ENCODE measurements at places on chromosomes 11 and 22.

- no peak for DNase-seq
Measured at GRCh38 chr11:8828580-8829361, 82.2 kb upstream of the AKIP1 start.

GRCh38 chr11:10632483-10632882 is 61.1 kb downstream of the IRAG1 start:
- DNase-seq, result no peak

- no peak for DNase-seq
Measured at GRCh38 chr11:1131033-1131911, 26.5 kb upstream of the MUC5AC start.

DNA sequence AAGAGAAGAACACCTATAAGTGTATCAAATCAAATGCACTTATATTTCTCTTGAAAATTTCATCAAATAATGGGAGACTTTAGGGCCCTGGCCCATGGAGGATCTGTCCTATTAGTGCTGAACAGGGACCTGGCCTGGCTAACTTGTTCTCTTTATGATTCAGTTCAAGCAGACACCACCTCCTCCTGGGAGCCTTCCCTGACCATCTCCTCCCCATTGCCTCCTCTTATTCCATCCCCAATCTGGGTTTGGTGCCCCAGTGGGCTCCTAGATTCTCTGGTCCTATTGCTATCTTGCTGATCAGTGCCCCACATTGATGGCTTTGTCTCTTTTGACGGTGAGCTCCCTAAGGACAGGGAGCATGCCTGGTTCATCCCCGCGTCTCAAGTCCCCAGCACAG is 60.1 kb downstream of the MICAL2 start:
- no peak for DNase-seq

DNA sequence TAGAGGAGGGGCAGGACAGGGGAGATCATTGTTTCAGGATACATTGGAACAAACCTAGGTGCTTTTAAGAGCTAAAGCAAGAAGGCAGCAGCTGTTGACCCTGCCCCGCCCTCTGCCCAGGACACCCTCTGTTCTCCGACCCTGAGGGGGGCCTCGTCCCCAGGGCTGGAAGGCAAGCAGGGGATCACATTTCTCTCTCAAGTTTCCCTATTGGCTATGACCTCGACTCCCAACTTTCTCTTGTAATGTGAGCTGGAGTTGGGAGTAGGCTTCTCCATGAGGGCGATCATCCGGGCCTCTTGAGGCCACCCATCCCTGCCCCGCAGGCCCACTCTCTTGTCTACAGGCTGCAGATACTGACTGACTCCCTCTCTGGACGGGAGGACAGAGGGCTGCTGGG is 37.7 kb downstream of the DSCAML1 start:
- DNase-seq, result no peak

DNA sequence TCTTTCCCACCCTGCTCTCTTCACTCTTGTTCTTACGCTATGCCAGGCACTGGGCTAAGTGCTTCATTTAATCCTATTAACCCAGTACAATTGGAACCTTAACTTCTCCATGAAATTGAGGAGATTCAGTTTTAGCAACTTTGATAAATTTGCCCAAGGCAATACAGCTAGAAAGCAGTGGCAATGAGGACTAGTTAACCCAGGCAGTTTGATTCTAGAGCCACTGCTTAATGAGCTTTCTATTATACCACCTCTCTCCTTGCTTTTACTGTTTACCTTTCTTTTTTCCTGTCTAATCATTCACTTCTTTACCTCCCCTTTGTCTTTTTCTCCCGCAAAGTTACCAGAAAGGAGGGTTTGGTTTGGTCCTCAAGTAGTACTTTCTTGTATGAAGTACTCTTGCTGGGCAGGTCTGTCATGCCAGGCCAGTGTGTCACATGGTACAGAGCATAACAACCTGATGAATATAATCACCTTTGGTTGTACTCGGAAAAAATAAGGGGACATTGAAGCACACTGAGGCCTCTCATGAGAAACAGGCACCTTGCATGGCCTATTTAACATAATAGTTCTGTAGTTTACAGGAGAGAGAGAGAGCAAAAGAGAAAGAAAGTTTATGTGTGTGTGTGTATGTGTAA is 70.6 kb downstream of the PDHX start:
- DNase-seq, result no peak

GRCh38 chr22:35292786-35293185 is 6.9 kb upstream of the TOM1 start:
- no peak for DNase-seq

DNA sequence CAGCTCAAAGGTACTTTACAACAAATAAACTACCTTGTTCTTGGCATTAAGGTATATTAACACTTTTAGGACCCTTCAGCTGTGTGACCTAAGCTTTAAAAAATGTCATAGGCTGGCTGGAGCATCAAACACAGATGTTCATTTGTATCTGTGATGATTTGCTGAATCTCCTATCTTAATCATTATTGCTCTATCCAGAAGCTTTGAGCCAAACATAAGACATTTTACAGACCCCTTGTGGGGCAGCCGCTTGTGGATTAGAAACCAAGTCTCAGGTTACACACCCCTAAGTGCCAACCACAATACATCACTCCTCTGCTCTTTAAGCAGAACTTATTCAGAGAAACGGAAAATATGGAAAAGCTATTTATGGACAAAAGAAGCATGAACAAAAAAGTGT is 394.2 kb upstream of the CCDC90B start:
- DNase-seq, result no peak

GRCh38 chr11:130223291-130223971 is 63.8 kb downstream of the ST14 start:
- DNase-seq, result no peak

GRCh38 chr11:113193016-113193415 is 121.4 kb upstream of the TTC12 start:
- DNase-seq, result no peak

DNA sequence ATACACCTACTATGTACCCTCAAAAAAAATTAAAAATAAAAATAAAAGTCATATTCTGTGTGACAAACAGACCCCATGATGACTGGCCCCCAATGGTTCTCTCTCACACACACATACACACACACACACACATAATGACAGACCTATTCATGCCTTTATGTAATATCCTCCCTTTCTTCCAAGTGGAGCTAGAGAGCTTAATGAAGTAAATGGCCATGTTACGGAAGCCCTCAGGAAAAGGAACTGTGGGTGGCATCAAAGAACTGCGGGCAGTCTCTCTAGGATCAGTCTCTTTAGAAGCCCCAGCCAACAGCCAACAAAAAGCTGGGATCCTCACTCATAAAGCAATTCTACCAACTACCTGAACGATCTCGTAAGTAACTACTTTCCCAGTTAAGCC is 125.5 kb downstream of the SIK3 start:
- DNase-seq, result no peak

- DNase-seq, result no peak
Measured at GRCh38 chr11:129880311-129880710, 15.1 kb downstream of the NFRKB start.

- DNase-seq, result no peak
Measured at GRCh38 chr11:128691802-128692752, 1.8 kb upstream of the FLI1 start.

DNA sequence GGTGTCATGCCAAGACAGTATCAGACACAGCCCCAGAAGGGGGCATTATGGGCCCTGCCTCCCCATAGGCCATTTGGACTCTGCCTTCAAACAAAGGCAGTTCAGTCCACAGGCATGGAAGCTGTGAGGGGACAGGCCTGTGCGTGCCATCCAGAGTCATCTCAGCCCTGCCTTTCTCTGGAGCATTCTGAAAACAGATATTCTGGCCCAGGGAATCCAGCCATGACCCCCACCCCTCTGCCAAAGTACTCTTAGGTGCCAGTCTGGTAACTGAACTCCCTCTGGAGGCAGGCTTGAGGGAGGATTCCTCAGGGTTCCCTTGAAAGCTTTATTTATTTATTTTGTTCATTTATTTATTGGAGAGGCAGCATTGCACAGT is 14.6 kb downstream of the IL10RA start:
- DNase-seq, result no peak

DNA sequence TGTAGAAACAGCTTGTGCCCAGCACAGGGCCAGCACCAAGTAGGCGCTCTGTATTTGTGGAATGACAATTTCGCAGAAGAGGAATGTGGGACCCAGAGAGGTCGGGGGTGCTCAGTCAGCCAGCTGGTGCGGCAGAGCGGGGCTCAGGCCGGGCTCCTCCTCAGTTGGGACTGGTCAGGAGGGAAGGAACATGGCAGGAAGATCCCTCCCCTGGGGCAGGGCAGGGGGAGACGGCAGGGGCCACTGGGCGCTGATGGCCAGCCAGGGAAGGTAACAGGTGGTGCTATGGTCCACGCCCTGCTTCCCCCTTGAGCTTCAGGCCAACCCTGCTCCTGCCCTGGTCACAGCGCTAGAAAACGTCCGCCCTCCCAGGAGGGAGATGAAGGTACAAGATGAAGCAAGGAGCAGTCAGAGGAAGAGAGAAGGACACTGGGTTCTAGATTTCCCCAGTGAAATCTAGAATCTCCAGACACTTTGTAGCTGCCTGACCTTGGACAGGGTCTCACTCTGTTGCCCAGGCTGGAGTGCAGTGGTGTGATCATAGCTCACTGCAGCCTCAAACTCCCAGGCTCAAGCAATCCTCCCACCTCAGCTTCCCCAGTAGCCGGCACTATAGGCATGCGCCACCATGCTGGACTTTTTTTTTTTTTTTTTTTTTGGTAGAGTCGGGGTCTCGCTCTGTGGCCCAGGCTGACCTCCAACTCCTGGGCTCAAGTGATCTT is 13.5 kb upstream of the SPI1 start:
- DNase-seq, result no peak

DNA sequence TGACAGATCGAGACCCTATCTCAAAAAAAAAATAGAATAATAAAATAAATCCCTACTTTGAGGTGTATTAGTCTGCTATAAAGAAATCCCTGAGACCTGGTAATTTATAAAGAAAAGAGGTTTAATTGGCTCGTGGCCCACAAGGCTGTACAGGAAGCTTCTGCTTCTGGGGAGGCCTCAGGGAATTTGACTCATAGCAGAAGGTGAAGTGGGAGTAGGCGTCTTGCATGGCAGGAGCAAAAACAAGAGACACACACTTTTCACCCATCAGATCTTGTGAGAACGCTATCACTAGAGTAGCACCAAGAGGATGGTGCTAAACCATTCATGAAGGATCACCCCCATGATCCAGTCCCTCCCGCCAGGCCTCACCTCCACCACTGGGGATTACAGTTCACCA is 29.2 kb downstream of the CDPF1 start:
- no peak for DNase-seq

DNA sequence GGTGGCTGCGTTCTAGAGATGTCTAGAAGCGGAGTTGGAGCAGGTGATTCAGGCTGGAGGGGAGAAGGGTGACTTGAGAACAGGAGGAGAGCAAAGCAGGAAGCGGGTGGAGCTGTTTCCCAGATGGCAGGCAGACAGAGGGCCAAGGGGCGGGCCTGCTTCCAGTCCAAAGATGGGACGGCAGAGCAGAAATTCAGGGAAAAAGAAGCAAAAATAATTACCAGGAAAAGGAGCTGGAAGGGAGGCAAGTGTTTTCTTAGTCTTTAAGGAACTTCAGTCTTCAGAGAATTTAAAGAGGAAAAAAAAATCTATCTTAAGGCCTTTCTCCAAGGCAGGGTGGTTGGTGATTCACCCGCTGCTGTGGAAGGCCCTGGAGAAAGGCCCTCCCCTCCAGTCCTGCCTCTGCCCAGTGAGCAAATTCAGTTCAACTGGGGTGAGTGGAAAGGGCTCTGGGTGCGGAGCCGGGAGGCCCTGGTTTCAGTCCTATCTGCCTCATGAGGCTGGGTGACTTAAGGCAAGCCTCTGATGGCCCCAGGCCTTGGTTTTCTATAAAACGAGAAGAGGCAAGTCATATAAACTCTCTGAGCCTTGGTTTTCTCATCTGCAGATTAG is 4.5 kb upstream of the CREB3L1 start:
- no peak for DNase-seq

GRCh38 chr11:118953265-118953664 is 2.8 kb upstream of the UPK2 start:
- no peak for DNase-seq

GRCh38 chr22:49489821-49490220 is 337.9 kb downstream of the BRD1 start:
- DNase-seq, result no peak

DNA sequence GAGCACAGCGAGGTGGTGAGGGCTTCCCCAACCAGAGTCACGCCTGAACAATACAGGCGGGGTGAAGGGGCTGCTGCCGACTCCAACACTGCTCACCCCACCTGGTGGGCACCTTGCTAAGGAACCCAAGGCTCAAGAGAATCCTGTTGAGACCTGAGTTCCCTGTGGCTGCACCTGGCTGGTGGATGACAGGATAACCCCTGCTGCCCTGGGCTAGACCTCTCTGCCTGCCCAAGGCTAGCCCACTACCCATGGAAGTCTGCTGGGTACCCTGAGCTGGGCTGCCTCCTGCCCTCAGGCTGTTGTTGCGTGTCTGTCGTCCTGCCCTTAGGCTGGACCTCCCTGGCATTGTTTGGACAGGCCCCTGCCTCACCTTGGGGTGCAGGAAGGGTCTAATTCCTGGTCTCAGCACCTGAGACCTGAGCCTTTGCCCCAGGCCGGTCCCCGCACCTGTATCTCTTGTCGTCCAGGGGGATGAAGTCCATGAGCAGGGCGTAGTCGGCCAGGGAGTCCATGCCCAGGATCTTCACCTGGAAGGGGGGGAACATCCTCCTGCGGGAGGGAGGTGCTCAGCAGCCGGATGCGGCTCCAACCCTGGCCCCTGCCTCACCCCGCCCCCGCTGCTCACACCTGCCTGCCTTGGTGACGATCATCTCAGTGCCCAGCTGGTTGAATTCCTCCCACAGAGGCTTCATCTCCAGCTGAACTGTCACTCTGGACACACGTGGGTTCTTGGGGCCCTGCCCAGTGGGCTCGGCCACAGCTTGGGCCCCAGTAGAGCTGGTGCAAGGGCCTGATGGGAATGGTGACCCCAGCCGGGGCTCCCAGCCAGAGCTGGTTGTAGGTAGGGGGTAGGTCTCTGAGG is 4.9 kb upstream of the NUDT8 start:
- DNase-seq, result no peak

DNA sequence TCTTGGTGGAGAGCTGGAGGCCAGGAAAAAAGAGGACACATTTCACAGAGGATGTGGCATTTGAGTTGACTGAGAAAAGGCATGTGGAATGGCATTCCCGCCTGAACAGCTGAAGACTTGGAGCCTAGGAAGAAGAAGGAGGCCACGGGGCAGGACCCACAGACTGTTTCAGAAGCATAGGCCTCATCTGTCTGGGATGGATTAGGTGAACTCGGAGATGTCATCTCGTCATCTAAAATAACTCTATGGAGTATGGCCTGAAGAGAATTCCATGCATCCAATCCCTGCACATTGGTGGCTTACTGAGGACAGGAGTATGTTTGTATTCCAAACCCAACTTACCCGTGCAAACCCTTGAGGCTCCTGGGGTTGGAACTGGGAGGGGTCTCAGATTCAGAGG is 16.4 kb downstream of the SPATA19 start:
- no peak for DNase-seq

- DNase-seq, result peak; percentile 16
Measured at GRCh38 chr22:44701824-44702478, at the start of gene PRR5. PRR5 (plus strand) TSS chr22:44702204; CDS start chr22:44702475, 271 bp downstream.
